ENCODE measurements at places on chromosomes 16 and 17.

GRCh38 chr16:18839555-18839954 lies 38.2 kb upstream of the ARL6IP1 start:
- no peak for DNase-seq

DNA sequence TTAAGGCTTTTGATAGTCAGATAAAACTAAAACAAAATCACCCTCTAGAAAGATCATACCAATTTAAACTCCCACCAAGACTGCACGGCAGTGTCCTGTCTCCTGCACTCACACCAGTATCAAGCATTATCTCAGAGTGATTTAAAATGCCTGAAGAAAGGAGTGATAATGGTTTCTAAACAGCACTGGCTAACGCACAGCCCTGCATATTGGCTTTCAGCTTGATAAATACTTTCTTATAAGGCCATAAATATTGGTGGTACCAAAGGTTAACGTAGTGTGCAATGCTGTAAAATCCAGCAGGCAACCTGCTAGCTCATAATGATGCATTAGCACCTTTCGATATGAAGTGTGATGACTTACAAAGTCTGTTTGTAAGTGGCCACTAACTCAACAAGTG lies 214.3 kb downstream of the RBFOX1 start:
- DNase-seq, result no peak

- DNase-seq, result no peak
Measured at GRCh38 chr16:60655514-60656153, 1380.6 kb downstream of the CDH8 start.

GRCh38 chr17:59331129-59331928 lies at the start of gene YPEL2:
TSS of gene YPEL2 (plus strand) at chr17:59331655. CDS start at chr17:59353410, 21,755 bp downstream.
- DNase-seq, result peak; percentile 89

DNA sequence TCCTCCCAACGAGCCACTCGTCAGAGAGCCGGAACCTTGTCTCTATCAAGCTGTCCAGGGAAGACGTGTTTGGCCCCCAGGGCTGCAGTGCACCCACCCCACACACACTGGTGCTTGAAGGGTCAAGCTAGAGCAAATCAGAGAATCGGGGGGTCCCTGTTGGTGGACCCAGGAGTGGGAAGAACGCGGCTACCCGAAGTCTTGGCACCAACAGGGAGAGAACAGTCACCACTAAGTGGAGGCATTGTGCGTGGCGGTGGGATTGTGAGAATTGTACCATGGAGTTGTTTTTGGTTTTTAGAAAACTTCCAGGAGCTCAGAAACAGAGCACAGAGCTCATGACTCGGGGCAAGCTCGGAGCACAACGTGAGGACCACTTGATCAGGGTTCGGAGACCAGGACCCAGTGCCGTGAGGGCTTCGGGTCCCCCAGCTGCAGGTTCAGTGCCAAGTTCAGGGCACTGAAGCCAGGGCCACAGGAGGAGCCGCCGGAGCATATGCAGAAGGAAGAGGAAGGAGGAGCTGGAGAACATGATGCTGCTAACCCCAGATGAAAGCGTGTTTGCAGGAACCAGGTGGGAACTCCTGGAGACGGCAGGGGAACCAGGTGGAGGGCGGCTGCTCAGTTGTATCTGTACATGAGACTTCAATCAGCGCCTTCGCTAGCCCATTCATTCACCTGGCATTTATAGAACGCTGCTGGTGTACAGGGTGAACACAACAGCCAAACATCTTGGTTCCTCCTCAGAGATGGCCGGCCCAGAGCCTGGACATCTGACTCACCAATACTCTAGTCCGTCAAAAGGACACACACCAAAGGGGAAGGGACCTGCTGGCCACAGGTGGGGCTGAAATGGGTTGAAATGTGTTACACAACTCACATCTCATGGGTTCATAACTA lies 42.8 kb downstream of the METRNL start:
- no peak for DNase-seq

DNA sequence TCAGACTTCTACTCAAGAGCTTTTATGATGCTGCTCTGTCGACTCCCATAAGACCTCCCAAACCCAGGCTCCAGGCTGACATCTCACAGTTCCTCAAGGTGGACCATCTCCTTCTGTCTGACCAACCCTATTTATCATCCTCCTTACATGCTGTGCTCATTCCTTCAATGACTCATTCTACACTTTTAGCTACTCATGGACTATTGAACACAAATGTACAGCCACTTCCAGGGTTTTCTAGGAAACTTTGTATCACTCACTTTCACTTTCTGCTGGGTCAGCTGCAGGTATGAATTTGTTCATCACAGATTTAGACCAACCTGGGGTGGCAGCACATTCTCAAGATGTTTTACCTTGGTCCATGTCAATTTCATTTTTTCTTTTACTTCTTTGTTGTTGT lies 162.4 kb upstream of the FAM20A start:
- DNase-seq, result no peak

GRCh38 chr16:78390092-78390491 lies 290.6 kb downstream of the WWOX start:
- peak; percentile 89 for DNase-seq

DNA sequence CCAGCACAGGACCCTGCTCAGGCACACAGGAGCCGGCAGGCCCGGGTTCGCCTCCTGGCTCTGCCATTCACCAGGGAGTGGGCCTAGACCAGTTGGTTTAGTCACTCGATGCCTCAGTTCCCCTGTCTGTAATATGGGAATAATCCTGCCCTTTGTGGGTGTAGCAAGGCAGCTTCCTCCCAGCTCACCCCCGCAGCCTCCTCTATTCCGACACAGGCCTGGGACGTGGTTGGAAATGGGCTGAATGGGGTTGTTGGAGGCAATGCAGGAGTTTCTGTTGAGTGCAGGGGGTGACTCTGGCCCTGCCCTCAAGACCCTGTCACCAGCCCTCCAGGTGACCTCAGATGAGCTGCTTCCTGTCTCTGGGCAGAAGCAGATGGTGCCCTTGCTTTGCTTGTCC lies 19.8 kb downstream of the SLC5A10 start:
- DNase-seq, result no peak

- DNase-seq, result peak; percentile 71
Measured at GRCh38 chr17:51298508-51299371, 38.4 kb downstream of the UTP18 start.

GRCh38 chr17:15966183-15966878 lies 21.4 kb downstream of the ADORA2B start:
- DNase-seq, result peak; percentile 26

DNA sequence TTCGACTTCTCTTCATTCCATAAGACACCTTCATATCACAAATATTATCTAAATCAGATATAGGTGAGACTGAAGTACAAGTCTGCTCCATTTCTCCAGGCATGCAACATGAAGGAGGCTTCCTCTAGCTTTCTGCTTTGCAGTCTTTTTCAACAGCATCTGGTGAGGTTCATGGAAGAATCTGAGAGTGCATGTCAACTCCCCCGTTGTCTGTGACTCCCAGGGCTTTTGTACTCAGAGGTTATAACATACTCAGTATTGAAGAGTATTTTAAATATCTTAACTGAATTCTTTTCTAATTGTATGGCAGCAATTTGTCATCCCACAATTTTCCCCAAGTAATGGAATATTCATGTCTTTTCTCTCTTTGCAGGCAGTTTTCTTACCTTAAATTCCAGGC lies 448.7 kb downstream of the CDH8 start:
- DNase-seq, result no peak

DNA sequence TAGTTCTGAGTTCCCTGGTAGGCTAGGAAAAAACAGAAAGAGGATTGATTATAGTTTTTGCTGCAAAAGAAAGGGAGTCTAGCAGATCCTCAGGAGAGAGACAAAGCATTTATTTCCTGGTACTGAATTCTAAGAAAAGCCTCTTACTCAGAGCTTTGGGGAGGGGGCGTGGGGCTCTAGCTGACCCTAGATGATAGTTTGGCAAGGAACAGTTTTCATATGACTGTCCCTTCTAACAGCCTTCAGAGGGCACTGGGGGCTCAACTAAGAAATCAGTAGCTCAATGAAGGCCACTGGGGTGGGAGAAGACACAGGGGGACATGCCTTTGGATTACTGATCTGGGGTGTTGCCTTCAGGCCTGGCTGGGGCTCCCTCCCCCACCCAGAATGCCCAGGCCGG lies 4.0 kb downstream of the CA7 start:
- no peak for DNase-seq

DNA sequence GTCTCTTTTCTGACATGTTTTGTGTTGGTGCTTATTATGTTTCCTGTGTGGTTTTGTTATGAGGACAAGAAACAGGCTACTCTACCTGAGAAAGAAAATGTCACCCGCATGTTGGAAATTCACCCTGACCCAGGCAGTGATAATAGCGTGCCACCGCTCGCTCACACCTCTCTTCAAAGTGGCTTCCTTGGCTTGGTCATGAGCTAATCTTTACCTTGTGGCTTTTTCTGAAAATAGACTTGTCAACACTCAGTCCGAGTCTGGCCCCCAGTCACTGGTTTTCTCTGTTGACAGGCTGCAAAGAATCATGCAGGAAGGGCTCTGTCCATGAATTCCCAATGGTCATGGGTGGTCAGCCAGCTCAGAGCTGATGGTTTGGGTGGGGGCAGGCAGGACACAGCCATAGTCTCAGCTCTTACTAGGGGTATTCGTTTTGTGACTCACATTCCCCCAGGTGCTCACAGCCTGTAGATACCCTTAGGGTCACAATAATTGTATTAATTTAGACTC lies 121.3 kb upstream of the CACNG5 start:
- no peak for DNase-seq

GRCh38 chr17:32936894-32937500 lies 9.0 kb downstream of the TMEM98 start:
- peak; percentile 65 for DNase-seq

DNA sequence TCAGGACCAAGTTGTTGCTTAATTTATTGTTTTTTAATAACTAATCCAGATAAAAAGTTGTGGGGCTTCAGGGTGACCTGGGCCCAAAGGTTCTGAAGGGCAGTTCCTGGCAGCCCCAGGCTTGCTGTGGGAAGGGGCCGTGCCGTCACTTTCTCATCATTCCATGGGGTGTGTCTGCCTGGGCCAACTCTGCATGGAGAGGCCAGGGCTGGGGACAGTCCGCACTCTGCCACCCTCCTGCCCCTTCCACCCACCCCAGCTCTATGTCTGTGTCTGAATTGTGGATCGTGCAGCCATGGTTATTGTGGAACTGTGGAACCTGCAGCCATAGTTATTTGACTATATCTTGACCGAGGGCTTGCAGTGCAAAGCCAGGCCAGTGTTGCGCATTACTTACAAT lies 4.0 kb downstream of the LIMD2 start:
- no peak for DNase-seq

- DNase-seq, result no peak
Measured at GRCh38 chr16:67760206-67760955, 41.3 kb upstream of the GFOD2 start.

DNA sequence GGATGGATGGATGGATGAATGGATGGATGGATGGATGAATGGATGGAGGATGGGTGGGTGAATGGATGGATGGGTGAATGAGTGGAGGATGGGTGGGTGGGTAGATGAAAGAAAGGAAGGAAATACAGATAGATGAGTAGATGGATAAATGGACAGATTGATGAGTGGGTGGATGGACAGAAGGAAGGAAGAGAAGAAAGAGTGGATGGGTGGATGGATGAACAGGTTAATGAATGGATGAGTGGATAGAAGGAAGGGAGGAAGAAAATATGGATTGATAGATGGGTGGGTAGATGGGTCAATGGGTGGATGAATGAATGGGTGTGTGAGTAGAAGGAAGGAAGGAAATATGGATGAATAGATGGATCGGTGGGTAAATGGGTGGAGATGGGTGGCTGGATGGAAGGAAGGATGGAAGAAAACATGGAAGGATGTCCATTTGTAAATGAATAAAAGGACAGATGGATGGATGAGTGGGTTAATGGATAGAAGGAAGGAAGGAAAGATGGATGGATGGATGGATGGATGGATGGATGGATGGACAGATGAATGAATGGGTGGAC lies 97.3 kb upstream of the TNRC6C start:
- no peak for DNase-seq

DNA sequence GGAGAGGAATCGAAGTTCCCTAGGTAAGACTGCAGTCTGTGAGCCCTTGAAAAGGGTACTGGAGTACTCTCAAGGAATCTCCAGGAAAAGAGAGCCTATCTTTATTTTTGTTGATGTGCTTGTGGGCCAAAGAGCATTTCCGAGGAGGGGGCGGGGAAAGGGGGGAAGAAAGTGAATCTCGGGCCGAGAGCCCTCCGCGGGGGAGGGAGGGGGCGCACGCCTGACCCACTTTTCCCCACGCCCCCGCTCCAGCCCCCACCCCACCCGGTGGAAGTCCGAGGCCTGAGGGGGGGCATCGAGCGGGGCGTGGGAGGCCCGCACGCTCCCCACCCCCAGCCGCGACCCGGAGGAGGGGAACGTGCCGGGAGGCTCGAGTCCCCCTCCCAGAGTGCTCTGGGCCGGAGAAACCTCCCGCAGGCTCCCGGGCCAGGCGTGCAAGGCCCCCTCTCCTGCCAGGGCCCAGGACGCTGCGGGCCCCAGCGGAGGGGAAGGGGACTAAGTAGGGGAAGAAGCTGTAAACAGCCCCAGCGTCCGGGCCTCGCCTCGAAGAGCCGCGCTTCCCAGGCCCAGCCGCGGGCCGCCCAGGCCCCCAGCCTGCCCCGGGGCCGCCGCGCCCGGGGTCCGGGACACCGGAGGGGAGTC lies 444 bp downstream of the HELZ start:
- no peak for DNase-seq

- no peak for DNase-seq
Measured at GRCh38 chr17:36749493-36749892, 148.1 kb downstream of the MRM1 start.

DNA sequence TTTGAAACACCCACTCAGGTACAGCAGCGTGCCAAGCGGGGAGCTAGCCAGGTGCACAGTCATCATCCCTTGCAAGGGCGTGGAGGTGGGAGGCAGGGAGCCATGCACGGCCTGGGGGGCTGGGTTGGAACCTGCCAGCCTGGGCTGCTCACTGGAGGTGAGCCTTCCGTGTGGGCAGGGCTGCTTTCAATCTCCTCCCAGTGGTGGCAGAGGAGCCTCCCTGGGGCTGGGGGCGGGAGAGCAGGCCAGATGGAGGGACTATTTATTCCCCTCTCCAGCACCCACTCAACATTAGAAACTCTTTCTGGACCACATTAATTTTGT lies 90.3 kb downstream of the KATNIP start:
- peak; percentile 92 for DNase-seq

DNA sequence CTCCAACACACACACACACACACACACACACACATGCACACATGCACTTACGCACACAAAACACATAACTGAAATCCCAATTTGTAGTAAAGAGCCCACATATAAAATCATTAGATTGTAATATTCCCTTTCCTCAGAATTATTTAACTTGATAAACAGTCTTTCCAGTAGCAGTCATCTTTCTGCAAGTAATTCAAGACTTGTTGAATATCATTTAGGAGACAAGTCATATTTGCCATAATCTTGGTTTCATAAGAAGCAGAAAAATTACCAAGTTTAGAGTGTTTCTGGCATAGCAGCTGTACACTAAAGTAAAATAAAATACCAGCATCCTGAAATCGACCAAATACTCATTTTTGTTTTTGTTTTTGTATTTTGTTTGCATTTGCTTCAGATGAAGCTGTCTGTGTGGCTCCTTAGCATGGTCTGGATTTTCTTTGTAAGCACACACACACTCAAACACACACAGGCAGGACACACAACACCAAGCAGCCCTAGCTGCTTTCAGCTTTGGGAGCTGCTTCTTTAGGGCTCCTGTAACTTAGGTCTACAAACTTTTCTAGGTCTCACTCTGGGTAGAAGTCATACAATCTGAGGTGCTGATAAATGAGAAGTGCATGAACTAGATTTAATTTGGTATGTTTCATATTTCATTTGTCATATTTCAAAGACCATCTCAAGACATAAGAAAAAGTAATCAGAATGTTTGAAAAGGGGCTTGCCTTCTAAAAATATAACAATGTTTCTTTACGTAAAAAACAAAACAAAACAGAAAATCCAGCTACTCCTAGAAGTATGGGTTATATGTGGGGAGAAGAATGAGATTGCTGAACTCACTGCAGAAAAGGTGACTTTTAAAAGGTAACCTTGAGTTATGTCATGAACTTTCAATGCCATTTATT lies 3.0 kb downstream of the SALL1 start:
- DNase-seq, result no peak

All from NCI-H524 (cell line).